ENCODE measurements at places on chromosomes 5 and 9. TPM values are rescaled to one million over a fixed set of nuclear protein-coding genes. Genes with fewer than 3 reads are reported as not detected.

SLC24A2 gene
- 0.10 TPM for total RNA-seq

CEL gene
- total RNA-seq = 4.2 TPM

CLIC3 gene
- not detected for total RNA-seq

RNF180 gene
- 7.8 TPM for total RNA-seq

SLC6A19 gene
- not detected for total RNA-seq

KCNV2 gene
- not detected for total RNA-seq

DNA sequence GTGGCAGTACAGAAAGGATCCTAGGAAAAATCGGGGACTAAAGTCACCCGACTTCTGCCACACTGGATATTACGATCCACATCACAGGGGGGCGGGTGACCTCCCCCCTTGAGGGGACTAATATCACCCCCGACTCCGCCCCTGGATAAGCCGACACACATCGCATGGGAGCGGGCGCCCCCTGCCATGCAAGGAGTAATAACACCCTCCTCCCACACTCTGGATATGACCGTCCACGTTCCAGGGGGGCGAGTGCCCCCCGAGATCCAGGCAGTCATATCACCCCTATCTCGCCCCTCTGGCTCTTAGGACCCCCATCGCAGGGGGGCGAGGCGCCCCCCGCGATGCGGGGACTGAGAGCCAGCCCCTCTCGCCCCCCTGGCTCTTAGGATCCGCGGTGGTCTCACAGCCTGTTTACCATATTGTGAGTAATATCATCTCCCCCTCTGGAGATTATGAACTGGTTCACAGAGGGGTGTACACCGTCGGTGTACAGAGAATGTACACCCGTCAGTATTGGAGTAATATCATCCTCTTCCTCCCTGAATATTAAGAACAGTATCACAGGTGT is 423.0 kb downstream of the DIRAS2 start:
- H3K27ac ChIP-seq = no peak overlapping the region
- peaks cover 5% of the 10 kb centered on the region for H3K4me1 ChIP-seq
- peak; percentile 62 for DNase-seq

DNA sequence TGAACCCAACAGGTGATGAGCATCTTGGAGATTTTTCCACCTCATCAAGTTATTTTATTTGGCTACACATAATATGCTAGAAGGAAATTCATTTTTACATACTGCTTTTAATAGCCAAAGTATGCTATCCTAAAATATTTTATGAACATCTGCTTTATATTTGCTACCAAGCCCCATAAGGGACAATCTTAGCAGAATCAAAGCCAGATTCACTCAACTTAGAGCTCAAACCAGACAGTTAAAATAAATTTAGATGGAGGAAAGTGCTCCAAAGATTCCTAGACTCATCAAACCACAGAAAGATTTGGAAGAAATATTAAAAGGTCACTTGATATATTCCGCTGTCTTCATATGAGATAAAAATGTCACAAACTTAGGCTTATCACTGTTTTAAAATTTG is 637.1 kb upstream of the CCNG1 start:
- peaks cover 5% of the 10 kb centered on the region for H3K4me1 ChIP-seq
- no peaks in the 10 kb centered on the region for H3K27me3 ChIP-seq
- H3K36me3 ChIP-seq = no peaks in the 10 kb centered on the region
- no peak for DNase-seq
- H3K4me3 ChIP-seq = no peak overlapping the region

DNA sequence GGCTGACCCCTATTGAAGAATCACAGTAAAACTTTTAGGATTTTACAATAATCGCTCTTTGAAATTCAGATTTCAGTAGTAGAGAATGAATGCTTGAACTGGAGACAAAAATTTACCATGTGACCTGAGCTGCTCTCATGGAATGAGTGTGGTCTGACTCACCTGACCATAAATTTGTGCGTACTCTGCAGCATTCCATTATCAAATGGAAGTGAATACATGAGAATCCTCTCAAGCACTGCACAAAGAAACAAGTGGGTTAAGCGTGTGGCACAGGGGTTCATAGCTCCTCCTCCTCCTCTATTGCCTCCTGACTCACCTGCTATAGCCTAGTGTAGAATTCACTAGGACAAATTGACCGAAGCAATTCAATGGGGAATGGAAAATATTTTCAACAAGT is 269.8 kb upstream of the CDH9 start:
- H3K27ac ChIP-seq = no peak overlapping the region
- H3K4me3 ChIP-seq = no peak overlapping the region
- H3K36me3 ChIP-seq = no peaks in the 10 kb centered on the region
- H3K27me3 ChIP-seq = no peaks in the 10 kb centered on the region
- H3K4me1 ChIP-seq = peaks cover 7% of the 10 kb centered on the region

DNA sequence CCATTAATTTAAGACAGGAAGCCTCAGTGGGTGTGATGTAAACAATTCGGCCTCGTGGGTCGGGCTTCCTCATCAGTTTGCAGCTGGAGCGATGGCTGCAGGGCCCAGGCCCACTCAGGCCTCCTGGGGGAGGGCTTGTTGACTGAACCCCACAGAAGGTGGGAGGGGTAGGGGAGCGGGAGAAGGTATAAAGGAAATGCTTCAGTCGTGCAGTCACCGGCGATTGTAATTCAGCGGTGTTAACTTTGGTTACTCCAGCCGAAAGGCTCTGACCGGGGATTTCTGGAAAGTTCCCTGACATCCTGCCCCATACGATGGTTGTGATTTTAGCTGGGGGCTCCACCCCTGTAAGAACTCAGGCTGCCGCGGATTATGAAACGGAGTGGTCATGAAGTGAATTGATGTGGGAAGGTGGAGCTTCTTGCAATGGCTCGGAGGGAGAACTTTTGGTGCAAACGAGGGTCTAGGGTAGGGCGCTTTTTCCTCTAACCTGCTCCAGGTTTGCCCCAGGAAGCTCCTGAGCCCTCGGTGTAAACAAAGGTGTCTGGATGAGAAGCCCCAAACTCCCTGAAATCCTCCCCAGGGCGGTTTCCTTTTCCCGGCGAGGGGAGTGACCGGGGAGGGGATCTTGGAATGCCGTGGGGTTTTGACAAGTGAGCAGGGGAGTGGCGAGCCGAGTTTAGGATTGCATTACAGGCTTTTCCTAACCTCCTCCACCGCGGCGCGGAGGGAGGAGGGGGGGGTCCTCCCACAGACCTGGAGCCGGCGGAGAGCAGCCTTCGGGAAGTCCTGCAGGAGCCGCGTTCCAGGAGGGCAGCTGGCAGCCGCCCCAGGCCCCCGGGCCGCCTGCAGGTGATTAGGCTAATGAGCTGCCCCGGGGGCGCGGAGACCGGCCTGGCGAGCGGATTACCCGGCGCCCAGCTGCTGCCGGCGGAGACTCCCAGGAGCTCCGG is 215.5 kb downstream of the PDZD2 start:
- peaks cover 57% of the 10 kb centered on the region for H3K4me1 ChIP-seq
- peak; percentile 62 for DNase-seq
- peak overlapping the region; percentile 99 for H3K4me3 ChIP-seq
- peak overlapping the region; percentile 93 for H3K27ac ChIP-seq
- H3K27me3 ChIP-seq = peaks cover 15% of the 10 kb centered on the region
- peaks cover 33% of the 10 kb centered on the region for H3K36me3 ChIP-seq

- no peaks in the 10 kb centered on the region for H3K27me3 ChIP-seq
- H3K4me3 ChIP-seq = no peak overlapping the region
- H3K4me1 ChIP-seq = peaks cover 16% of the 10 kb centered on the region
- H3K27ac ChIP-seq = no peak overlapping the region
- DNase-seq = no peak
These were observed 92.0 kb downstream of the SH3TC2 start for GRCh38 chr5:148970876-148971275.

DNA sequence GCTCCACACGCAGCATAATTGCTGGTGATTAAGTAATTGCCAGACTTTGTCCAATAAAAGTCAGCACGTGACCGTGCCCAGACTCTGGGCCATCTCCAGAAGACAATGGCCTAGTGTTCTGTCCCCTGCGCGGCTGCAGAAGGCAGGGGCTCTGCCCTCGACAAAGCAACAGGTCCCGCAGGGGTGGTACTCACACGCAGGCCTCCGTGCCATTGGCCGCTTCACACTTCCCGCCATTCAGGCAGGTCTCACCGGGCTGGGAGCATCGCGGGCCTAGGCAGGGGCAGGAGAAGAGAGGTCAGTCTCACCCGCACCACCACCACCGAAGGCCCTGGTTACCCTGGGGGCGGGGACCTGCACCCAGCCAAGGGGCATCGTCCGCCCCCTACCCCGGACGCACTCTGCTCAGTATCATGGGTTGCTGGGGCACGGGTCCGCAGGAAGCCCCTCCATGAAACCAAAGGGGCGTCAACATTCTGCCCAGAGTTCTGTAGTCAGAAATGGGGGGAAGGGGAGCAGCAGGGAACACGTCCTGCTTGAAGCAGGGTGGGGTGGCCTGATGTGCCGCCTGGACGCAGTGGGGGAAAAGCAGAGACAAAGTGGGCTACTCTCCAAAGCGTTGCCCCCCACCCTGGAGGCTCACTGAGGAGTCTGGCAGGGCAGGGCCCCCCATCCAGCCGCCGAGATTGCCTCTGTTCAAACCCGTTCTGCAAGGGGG is 1.9 kb downstream of the NOTCH1 start:
- peaks cover 11% of the 10 kb centered on the region for H3K27me3 ChIP-seq
- peaks cover 57% of the 10 kb centered on the region for H3K4me1 ChIP-seq
- DNase-seq = no peak

GRCh38 chr5:50770441-50770840 is 104.0 kb downstream of the PARP8 start:
- no peak overlapping the region for H3K27ac ChIP-seq
- no peak for DNase-seq
- peaks cover 10% of the 10 kb centered on the region for H3K27me3 ChIP-seq
- H3K36me3 ChIP-seq = peaks cover 20% of the 10 kb centered on the region
- no peaks in the 10 kb centered on the region for H3K4me1 ChIP-seq
- no peak overlapping the region for H3K4me3 ChIP-seq

DNA sequence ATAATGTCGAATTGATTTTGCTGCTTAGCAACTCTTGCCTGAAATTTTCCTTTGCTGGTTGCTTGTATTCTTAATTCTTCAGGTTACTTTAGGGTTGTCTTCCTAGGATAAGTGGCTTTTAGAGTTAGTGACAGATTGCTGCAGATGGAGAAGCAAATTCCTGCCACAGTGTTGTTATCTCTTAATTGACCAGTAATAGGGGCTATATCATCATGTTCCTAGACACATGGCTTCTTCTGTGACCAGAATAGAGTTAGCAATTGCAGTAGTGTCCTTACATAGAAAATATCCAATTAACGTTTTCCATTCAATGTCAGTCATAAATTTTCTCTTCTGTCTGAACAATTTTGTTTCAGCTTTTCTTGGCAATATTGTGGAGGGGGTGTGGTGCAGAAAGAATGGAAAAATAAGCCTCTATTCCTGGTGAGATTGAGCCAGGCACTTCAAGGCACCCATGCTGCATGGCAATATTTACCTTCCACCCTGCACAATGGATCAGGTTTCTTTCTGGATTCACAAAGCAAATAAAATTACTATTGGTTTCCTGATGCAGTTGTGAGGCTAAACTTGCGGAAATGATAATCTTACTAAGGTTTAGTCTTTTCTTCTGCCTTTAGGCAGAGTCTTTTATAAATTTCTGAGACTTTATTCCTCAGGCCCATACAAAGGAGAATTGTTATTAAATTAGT is 1481.5 kb downstream of the EFNA5 start:
- no peak for DNase-seq
- no peaks in the 10 kb centered on the region for H3K36me3 ChIP-seq
- no peaks in the 10 kb centered on the region for H3K4me1 ChIP-seq

- H3K36me3 ChIP-seq = no peaks in the 10 kb centered on the region
- H3K27me3 ChIP-seq = no peaks in the 10 kb centered on the region
- no peaks in the 10 kb centered on the region for H3K4me1 ChIP-seq
- no peak for DNase-seq
These were observed 10.8 kb downstream of the ANKRD34B start for GRCh38 chr5:80559244-80559643.

GRCh38 chr5:149930043-149930748 is 14.4 kb downstream of the PDE6A start:
- no peaks in the 10 kb centered on the region for H3K4me1 ChIP-seq
- no peak overlapping the region for H3K4me3 ChIP-seq
- no peak overlapping the region for H3K27ac ChIP-seq

DNA sequence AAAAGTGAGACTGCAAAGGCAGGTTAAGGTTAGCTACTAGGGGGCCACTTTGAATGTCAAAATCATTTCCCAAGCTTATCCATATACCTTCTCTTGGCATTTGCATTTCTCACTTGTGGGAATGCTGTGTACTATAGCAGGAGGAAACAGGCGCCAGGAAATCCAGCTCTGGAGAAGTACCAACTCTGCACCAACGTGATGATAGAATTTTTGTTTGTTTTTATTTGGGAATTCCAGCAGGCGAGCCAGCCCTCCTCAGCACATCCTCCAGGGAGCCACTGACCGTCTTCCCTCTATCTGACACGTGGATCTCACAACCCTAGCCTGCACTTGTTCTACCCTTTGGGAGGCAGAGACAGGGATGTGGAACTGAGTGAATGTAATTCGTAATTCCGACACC is 318.0 kb downstream of the ACTL7B start:
- H3K27me3 ChIP-seq = no peaks in the 10 kb centered on the region
- H3K4me3 ChIP-seq = no peak overlapping the region
- H3K4me1 ChIP-seq = peaks cover 2% of the 10 kb centered on the region
- no peak overlapping the region for H3K27ac ChIP-seq
- H3K36me3 ChIP-seq = no peaks in the 10 kb centered on the region

- H3K36me3 ChIP-seq = no peaks in the 10 kb centered on the region
- H3K27me3 ChIP-seq = peaks cover 2% of the 10 kb centered on the region
- peaks cover under 1% of the 10 kb centered on the region for H3K4me1 ChIP-seq
- no peak overlapping the region for H3K4me3 ChIP-seq
These were observed 108.2 kb downstream of the AUH start for GRCh38 chr9:91253488-91253887.

DNA sequence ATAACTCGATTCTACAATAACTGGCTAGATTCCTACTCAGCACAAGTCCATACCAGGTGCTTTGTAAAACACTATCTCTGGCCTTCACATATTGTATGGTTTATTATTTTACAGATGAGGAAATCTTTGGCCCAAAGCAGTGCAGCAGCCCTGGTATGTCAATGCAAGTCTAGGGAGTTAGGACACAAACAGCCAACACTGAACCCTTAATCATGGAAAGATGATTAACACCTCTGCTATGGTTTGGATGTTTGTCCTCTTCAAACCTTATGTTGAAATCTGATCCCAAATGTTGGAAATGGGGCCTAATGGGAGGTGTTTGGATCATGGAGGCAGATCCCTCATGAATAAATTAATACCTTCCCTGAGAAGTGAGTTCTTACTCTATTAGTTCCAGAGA is 76.6 kb downstream of the MAPKAP1 start:
- no peak overlapping the region for H3K4me3 ChIP-seq
- no peaks in the 10 kb centered on the region for H3K36me3 ChIP-seq
- no peak overlapping the region for H3K27ac ChIP-seq
- peaks cover 5% of the 10 kb centered on the region for H3K4me1 ChIP-seq

GRCh38 chr5:173420108-173420507 is 91.9 kb upstream of the STC2 start:
- no peak overlapping the region for H3K4me3 ChIP-seq
- no peaks in the 10 kb centered on the region for H3K4me1 ChIP-seq
- H3K36me3 ChIP-seq = peaks cover 11% of the 10 kb centered on the region
- no peak for DNase-seq

- H3K4me1 ChIP-seq = peaks cover 4% of the 10 kb centered on the region
- no peak overlapping the region for H3K27ac ChIP-seq
- DNase-seq = no peak
- H3K27me3 ChIP-seq = peaks cover 3% of the 10 kb centered on the region
These were observed 132.7 kb downstream of the AOPEP start for GRCh38 chr9:94859226-94859625.
